ENCODE measurements at places on chromosomes 12 and 14.

DNA sequence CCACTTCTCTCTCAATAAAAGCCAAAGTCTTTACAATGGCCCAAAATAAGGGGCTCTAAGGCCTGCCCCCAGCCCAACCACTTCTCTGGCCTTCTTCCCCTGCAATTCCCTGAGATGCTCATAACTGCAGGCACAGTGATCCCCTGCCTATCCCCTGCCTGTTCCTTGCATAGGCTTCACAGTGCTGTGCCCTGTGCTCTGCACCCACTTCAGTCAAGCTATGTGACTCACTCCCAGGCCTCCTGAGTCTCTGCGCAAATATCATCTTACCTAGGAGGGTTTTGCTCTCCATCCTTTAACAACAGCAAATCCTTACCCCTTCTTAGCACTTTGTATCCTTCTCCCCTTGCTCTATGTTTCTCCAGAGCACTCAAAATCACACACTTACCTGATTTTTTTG lies 242.2 kb downstream of the MSRB3 start:
- no peak for DNase-seq

- no peak for DNase-seq
These were observed 31.2 kb upstream of the DYNC1H1 start for GRCh38 chr14:101933209-101933608.

GRCh38 chr12:4286228-4286627 lies 12.7 kb downstream of the CCND2 start:
- DNase-seq: no peak

DNA sequence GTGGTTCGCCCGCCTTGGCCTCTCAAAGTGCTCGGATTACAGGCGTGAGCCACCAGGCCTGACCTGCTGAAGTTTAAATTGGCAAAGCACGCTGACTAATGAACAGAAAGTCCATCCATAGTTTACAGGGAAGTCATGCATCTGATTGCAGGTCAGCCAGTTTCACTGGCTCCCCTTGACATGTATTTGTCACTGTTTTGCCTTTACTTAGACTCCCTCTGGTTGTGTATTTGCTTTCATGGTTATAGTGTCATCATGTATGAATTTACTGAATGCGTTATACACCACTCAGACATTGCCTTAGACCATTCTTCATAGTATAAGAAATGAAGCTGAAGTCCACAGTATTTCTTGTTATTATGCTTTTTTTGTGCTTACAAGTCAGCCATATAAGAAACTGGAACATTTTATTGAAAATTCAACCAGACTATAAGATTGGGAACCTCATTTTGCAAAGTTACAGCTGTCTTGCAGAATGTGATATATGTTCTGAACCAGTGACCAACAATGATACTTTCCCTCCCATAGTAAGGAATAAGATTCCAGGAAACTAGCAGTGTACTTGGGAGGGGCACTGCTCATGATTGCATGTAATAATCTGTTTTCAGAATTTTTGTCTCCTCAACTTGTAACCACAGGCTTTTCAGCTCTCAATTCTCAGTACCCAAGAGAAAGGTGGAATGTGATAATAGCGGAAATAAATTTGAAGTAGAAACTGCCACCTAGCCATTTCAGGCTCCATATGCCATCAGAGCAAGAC lies 51.9 kb upstream of the ATF7IP start:
- no peak for DNase-seq

DNA sequence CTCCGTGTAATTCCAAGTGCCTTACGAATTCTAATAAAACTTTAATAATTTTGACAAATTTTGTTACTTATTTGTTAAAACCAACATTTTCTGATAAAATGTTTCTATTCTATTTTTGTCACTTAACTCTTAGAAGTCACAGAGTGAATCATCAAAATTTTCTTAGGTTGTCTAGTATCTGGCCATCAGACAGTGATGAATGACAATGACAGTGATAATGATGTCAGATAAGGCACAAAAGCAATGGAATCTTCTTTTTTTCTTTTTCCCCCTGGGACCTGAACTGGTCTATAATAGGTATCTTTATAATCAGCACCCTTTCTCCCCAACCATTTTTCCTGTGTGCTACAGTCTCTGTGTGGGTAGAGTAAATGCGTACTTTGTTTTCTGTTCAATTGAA lies 407.3 kb downstream of the SOX5 start:
- DNase-seq: no peak

GRCh38 chr14:55585854-55586253 lies 5.8 kb downstream of the KTN1 start:
- no peak for DNase-seq

DNA sequence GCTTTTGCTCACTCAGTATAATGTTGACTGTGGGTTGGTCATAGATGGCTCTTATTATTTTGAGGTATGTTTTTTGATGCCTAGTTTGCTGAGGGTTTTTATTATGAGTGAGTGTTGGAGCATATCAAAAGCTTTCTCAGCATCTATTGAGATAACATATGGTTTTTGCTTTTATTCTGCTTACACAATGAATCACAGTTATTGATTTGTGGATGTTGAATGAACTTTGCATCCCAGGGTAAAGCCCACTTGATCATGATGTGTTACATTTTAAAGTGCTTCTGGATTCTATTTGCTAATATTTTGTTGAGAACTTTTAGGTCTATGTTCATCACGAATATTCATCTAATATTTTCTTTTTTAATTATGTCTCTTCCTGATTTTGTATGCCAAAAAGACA lies 1260.3 kb downstream of the TMEM121 start:
- DNase-seq: no peak

GRCh38 chr12:52220477-52220876 lies 12.6 kb upstream of the KRT7 start:
- no peak for DNase-seq

DNA sequence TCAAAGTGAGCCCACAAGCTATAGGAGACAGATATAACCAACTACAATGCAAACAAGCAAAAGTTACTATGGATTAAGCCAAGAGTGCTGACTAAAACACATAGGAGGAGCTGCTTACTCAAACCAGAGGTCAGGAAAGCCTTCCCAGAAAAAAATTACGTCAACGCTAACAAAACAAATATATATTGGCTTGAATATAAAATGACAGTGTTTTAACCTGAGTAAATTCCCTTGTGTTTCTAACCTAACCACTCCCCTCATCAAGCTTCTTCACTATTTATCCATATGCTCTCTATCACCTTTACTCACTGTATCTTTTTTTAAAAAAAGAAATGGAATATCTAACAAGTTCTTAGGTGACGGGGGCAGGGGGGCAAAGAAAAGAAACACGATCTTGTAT lies 115.9 kb downstream of the MED13L start:
- DNase-seq: no peak

DNA sequence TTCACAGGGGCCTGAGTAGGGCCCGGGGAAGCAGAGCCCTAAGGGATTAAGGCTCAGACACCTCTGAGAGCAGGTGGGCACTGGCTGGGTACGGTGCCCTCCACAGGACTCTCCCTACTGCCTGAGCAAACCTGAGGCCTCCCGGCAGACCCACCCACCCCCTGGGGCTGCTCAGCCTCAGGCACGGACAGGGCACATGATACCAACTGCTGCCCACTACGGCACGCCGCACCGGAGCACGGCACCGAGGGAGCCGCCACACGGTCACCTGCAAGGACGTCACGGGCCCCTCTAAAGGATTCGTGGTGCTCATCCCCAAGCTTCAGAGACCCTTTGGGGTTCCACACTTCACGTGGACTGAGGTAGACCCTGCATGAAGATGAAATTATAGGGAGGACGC lies 7.1 kb downstream of the LTBR start:
- no peak for DNase-seq

DNA sequence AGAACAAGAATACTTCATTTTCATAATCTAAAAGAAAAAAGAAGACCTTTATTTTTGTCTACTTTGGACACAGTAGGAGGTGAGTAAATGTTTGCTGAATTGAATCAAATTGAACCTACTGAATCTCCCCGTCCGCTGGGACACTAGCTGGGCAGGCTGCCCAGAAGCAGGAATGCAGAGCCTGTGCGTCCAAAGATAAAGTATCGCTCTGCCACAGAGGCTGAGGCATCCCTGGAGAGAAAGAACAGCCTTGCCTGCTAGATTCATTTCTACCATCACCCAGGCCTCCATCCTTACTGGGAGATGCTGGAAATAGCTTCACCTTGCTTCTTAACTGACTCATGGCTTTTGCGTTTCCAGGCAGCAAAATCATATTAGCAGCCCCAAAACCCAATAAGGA lies 64.1 kb upstream of the TSPAN11 start:
- DNase-seq: no peak

DNA sequence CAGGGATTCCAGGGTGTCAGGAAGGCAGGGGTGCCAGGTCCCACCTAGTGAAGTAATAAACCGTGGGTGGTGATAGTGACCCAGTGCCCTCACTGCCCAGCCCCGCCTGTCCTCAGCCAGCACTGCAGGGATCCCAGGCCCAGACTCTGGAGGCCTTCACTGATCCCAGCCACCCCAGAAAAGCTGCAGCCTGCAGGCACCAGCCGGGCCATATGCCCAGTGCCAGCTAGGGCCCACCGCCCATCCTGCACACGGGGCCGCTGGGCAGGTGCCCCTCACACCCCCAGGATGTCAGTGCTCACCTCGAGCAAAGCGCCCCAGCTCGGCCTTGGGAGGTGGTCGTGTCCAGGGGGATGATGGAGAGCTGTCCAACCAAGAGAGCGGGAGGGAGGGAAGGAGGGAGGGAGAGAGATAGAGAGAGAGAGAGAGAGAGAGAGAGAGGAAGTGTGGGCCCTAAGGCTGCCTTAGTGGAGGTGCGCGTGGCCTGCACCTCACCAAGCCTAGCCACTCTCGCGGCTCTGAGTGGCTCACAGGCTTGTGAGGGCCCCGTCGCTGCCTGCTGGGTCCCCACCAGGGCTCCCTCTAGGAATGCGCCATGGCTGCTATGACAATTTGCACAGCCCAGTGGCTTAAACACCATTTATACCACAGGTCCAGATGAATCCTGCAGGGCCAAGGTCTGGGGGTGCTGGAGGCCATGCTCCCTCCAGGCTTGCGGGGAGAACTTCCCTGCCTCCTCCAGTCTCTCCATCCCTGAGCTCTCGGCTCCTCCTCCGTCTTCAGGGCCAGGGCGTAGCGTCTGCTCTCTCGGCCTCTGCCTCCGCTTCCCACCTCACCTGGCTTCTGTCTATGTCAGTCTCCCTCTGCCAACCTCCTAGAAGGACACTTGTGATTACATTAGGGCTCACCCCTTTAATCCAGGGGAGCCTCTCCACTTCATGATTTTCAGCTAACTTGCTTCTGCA lies 401.0 kb downstream of the TMEM121 start:
- no peak for DNase-seq

- no peak for DNase-seq
These were observed 46.2 kb downstream of the GALNT8 start for GRCh38 chr12:4766445-4766844.

GRCh38 chr12:269191-269590 lies 6.6 kb upstream of the SLC6A13 start:
- DNase-seq: no peak

DNA sequence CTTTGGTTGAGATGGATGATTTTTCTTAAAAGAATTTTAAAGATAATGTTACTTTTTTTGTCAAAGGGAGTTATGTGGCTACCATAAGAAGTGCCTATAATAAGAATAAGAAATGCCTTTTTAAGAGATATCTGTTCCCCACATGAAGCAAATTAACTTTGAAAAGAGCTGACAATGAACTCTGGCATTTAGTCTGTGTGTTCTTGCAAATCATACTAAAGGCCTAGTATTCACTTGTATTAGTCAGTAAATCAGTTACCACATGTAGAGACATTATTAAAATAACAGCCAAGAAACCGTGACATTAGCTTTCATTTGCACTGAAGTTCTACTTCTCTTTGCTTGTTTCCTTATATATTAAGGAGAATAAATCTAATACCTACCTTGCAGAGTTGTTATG lies 296.3 kb downstream of the CCDC91 start:
- no peak for DNase-seq

GRCh38 chr12:130796985-130797686 lies 41.9 kb downstream of the STX2 start:
- no peak for DNase-seq

- DNase-seq: no peak
These were observed 15.8 kb upstream of the PPP4R4 start for GRCh38 chr14:94158239-94158883.

GRCh38 chr12:13247596-13247995 lies 51.1 kb downstream of the EMP1 start:
- no peak for DNase-seq

- no peak for DNase-seq
These were observed 5.2 kb upstream of the ASB2 start for GRCh38 chr14:93981316-93982229.

DNA sequence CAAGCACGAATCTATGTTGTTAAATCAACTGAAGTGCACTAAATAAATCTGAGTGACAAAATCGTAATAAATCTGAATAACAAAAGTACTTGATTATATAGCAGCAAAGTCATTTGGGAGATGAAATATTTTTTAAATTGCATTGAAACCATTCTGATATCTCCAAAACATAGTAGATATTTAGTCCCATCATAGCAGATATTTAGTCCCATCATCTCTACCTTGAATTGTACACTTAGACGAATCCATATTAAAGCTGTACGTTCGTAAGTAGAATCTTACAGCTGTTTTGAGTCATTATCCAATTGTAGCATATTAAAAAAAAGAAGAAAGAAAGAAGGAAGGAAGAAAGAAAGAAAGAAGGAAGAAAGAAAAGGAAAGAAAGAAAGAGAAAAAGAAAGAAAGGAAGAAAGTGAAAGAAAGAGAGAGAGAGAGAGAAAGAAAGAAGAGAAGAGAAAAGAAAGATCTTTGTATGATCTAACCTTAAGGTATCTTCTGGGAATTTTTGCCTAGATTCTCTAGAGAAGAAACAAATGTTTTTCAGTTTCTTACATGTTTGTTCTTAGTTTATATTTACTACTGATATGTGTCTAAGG lies 2.6 kb downstream of the DCN start:
- DNase-seq: no peak

GRCh38 chr12:116712458-116713303 lies 25.2 kb downstream of the SPRING1 start:
- DNase-seq: no peak

DNA sequence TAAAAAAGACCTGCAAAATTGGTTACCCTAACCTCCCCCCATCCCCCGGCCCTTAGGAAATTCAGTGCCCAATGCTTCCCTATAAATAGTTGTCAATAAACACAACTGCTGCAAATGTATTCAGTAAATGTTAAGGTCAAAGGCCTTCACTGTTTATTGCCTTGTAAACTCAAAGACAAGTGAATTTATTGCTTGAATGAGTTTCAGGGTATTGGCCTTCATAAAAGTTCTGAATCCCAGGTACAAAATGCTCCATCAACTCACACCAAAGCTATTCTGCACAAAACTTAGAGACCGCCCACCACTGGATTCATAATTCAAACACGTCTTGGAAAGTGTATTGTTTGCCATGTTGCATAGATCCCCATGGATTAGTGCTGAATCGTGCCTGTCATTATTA lies 63.3 kb upstream of the CDKN3 start:
- DNase-seq: no peak

- no peak for DNase-seq
These were observed 64.0 kb upstream of the ARHGAP5 start for GRCh38 chr14:32013083-32013482.

DNA sequence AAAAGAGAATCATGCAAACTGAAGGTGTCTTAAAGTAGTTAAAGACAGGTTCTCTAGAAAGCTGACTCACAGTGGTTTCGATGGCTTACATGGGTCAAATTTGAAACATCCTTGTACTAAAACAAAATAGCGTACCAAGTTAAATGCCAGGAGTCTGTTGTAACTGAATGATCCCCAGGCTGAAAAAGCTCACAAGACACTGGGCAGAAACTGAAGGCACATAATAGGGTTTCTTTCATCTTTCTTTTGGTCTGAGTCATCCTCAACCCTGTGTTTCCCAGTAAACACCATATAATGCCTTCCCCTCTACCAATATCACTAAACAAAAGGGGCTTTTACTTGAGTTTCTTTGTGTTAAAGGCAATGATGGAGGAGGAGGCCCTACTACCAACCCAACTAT lies 12.8 kb downstream of the ZFYVE1 start:
- no peak for DNase-seq
